ENCODE measurements at places on chromosomes 16 and 17. TPM values are rescaled to one million over a fixed set of nuclear protein-coding genes. Genes with fewer than 3 reads are reported as not detected.

The ORAI3 gene
- 10.8 TPM for polyA plus RNA-seq

The ZNF287 gene
- polyA plus RNA-seq, result 6.1 TPM

The CHD9NB gene
- polyA plus RNA-seq, result 0.21 TPM

The CDT1 gene
- 0.19 TPM for polyA plus RNA-seq

The OTOP2 gene
- polyA plus RNA-seq, result not detected

The PRR15L gene
- polyA plus RNA-seq, result 0.04 TPM
